NCI-H1092 treated with DMSO at 0.1 percent for 48 hours (cell line): ENCODE measurements at places on chromosomes 13 and 19.

DNA sequence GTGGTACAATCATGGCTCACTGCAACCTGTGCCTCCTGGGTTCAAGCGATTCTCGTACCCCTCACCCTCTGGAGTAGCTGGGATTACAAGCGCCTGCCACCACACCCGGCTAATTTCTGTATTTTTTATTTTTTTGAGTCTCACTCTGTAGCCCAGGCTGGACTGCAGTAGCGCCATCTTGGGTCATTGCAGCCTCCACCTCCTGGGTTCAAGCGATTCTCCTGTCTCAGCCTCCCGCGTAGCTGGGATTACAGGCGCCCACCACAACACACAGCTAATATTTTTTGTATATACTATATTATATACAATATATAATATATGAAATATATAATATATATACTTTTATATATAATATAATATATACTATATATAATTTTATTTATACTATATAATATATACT is 52.5 kb downstream of the COLGALT1 start:
- DNase-seq = no peak

DNA sequence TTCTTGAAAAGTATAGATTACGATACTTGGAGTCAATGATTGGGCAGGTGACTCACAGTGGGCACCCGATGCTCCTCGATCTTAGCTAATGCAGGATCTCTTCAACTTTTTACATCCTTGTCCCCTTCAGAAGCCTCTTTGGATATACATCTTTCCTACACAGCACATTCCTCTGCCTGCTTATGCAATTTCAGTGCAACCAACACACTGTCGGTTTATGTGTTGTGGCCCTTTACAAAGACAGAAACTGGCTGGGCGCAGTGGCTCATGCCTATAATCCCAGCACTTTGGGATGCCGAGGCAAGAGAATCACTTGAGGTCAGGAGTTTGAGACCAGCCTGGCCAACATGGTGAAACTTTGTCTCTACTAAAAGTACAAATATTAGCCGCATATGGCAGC is 2.6 kb downstream of the GPR42 start:
- no peak for DNase-seq

- DNase-seq = peak; percentile 25
Measured at GRCh38 chr19:19342086-19343015, 21.7 kb downstream of the MAU2 start.

DNA sequence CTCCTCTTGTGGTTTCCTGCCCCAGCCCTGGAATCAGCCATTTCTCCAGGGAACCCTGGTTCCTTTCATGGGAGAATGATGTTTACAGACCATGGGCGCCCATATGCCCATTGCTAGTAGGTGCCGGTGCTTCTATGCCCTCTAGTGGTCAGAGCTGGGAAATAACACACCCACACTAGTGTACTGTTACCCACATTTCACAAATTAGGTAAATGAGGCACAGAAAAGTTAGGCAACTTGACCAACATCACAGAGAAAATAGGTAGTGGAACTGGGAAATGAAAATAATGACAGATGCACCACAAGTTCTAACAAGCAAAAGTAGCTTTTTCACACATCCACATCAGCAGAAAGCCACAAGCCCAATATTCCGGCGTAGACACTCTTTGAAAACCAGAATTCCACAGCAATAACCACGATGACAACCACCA is 1.3 kb upstream of the CEACAM3 start:
- peak; percentile 71 for DNase-seq

DNA sequence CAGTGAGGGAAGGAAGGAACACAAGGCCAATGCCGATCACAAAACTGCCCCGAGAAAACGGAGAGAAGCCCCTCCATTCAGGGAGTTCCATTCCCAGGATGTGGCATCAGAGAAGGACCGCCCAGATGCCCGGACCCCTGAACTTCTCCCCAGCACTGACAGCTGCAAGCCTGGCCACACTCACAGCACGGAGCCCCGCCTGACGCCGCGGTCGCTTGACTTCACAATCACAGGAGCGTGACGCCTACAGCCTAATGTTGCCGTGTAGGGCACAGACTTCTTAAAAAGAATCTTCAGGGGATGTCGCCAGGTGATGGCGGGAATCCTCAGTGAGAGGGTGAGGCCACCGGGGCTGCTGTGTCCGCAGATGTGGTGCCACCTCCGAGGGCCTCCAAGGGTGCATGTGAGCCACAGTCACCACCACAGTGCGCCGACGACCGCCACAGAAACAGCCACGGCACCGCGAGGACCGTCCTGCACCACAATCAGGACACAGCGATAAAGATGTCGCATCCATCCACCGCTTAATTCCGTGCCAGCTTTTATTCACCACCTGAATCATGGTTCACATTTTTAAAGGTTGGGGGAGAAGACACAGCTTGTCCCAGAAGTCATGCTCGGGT is 77.2 kb downstream of the SPACA7 start:
- DNase-seq = no peak

DNA sequence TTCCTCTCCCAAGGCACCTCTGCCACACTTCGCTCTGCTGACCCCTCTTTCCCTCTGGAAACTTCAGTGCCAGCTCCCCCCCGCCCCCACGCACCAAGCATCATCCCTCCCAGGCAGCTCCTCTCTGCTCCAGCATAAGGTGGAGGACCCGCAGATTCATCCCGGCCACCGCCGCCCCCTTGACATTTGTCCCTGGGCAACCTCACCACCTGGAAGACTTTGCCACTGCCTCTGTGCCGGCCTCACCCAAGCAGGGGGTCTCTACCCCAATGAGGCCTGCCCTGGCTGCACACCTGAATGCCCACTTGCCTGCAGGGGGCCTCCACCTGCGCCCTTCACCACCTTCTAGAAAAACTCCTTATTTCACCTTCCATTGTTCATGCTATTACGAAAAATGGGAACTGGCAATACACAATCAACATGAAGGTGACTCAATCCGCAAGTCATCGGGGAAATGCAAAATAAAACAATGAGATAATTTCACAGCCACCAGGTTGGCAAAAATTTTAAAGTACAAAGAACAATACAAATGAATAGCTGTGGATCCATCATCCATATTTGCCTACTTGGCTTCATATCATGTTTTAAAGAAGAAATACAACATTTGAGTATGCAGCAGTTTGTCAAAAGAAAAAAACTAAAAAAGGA is 21.9 kb downstream of the CCNE1 start:
- no peak for DNase-seq

GRCh38 chr13:79432992-79433391 is 26.9 kb upstream of the RBM26 start:
- no peak for DNase-seq

GRCh38 chr13:102267191-102267590 is 134.7 kb downstream of the FGF14 start:
- no peak for DNase-seq

- DNase-seq = no peak
Measured at GRCh38 chr19:7670150-7670783, 1.4 kb downstream of the RETN start.

DNA sequence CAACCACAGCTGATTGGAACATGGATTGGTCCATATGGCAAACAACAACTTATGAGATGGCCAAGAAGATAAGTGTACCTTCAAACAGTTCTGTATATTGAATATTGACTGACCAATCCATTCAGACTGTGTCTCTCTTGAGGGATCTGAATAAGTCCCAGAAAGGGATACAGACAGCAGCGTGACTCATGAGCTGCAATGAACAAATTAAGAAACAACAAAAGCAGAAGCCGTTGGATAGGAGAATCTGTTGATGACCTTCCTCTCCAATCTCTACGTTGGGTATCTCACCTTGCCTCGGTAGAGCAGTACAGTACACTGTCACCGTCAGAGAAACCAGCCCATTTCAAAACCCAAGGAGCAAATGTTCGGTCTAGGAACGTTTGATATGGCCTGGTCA is 21.3 kb downstream of the MBD3L2B start:
- no peak for DNase-seq

DNA sequence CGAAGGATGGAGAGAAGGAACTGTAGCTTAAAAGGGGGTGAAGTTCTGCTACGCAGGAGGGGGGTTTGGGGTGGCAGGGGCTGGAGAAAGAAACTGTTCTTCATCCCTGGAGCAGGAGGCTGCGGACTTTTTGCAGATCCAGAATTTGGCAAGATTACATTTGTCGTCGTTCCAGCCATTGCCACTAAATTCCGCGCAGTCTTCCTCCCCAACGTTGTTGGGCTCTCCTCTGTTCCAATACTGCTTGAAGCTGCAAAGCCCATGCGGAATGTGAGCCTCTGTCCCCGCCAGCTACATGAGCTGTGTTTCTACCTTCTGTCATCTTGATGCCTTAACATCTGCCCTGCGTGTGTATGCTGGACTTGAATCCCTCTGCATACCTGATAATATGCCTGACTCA is 4.3 kb downstream of the CD209 start:
- DNase-seq = no peak

DNA sequence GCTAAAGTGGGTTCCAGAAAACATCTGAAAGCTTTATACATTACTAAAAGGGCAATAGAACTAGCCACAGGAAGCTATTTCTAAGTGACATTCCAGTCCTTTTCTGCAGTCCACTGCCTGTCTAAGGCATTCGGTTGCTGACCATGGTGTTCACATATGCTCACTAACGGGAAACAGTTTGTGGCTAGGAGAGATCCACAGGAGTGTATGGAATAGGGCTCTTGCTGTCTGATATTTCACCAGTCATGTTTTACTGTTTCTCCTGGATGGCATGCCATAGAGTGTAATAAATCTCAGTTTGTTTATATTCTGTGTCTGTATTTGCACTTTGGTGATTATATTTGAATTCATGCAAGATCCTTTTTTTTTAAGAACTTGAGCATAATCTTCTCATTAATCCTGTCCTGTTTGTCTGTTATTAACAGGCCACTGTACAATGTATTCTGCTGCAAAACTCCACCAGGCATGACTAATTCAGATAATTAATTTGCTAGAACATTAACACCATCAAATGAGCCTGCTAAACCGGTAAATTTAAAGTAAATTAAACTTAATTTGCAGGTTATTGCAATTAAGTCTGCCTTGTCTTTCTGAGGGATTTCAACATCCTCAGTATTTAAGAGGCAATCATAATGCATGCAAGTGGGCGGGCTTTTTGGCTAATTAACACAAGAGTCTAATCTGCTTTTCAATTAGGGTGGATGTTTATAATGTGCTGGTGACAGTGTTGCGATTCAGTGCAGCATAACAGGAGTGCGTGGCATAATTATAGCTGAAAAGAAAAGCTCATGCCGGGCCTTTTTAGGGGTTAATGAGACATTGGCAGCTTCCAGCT is 201.3 kb downstream of the POU4F1 start:
- no peak for DNase-seq

- DNase-seq = peak; percentile 83
Measured at GRCh38 chr13:91346850-91347201, 661 bp upstream of the MIR17HG start.

- DNase-seq = no peak
Measured at GRCh38 chr13:31538067-31539042, 201.0 kb upstream of the RXFP2 start.

DNA sequence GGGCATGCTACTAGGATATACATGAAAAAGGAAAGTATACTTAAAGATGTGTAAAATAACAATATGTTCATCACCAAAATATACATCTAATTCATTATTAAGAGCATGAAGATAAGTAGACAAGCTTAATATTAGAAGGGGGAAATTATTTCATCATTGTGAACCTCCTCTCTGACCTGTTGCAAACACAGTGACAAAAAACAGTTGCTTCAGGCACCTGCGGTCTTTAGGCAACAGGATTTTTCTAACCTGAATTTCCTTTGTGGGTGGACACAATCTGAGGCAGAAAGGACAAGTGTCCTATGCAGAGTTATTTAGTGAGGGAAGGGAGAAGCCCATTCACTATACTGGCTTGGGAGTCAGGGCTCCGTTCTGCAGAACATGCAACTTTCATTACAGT is 6.3 kb downstream of the FREM2 start:
- DNase-seq = no peak

- no peak for DNase-seq
Measured at GRCh38 chr13:51717786-51718398, 86.1 kb downstream of the DHRS12 start.

- peak; percentile 58 for DNase-seq
Measured at GRCh38 chr19:3275583-3276340, 51.3 kb downstream of the CELF5 start.

- DNase-seq = peak; percentile 66
Measured at GRCh38 chr19:29811125-29812079, at the start of gene CCNE1. CCNE1 (plus strand) TSS chr19:29811991; CDS start chr19:29812556, 565 bp downstream.

- DNase-seq = no peak
Measured at GRCh38 chr19:49161987-49162386, 4.4 kb downstream of the TRPM4 start.

DNA sequence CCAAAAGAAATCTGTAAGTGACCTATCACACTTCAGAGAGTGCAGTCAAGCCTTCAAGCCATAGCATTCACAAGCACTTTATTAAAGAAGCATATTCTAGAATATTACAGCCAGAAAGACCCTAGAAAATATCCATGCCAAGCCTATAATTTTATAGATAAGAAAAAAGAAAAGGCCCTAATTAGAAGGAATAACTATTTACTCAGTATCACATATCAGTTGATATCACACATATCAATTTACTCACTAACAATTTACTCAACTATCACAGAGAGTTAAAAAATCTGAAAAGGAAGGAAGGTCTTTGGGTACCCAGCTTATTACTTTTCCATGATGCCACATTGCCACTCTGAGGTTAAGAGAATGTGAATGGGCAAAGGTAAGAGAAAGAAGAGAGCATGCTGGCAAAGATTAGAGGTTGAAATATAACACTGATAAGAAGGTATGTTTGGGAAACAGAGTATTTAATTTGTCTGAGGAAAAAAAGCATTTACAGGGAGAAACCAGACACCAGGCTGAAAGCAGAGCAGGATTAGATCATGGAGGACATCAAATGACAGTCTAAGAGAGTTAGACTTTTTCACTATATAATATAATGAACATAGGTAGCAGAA is 186.2 kb downstream of the VWA8 start:
- peak; percentile 5 for DNase-seq

- no peak for DNase-seq
Measured at GRCh38 chr19:35522745-35523327, 5.3 kb downstream of the SBSN start.

GRCh38 chr19:44883922-44884321 is 7.1 kb upstream of the TOMM40 start:
- no peak for DNase-seq

GRCh38 chr19:49120868-49121267 is 1.5 kb downstream of the PPFIA3 start:
- no peak for DNase-seq

- DNase-seq = no peak
Measured at GRCh38 chr19:38268539-38268938, 4.2 kb downstream of the SPINT2 start.

GRCh38 chr13:112479389-112479788 is 103.2 kb downstream of the SPACA7 start:
- no peak for DNase-seq
